ENCODE measurements at places on chromosomes 12 and 14.

GRCh38 chr14:104282332-104283196 lies 144.2 kb downstream of the KIF26A start:
- H3K4me3 ChIP-seq, result no peak overlapping the region
- no peaks in the 10 kb centered on the region for H3K4me1 ChIP-seq
- no peak for DNase-seq
- H3K36me3 ChIP-seq, result no peaks in the 10 kb centered on the region
- H3K27ac ChIP-seq, result no peak overlapping the region
- H3K27me3 ChIP-seq, result no peaks in the 10 kb centered on the region

DNA sequence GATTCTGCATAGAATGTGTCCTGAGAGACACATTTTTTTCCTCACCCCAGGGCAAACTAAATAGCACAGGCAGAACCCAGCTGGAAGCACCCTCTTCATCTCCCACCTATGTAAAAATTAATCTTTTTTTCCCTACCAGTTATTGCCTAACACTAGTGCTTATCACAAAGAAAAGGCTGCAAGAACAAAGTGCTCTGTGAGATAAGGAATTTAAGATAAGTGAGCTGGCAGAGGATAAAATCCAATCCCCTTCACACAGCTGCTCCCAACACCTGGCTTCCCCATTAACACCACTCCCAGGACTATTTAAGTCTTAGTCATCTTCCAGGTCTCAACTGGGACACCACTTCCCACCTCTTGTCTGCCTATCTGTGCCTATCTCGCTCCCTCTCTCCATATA lies 75.2 kb downstream of the TTC9 start:
- H3K27me3 ChIP-seq, result peaks cover 10% of the 10 kb centered on the region
- no peak overlapping the region for H3K4me3 ChIP-seq
- no peaks in the 10 kb centered on the region for H3K36me3 ChIP-seq
- peaks cover 3% of the 10 kb centered on the region for H3K4me1 ChIP-seq
- no peak overlapping the region for H3K27ac ChIP-seq

DNA sequence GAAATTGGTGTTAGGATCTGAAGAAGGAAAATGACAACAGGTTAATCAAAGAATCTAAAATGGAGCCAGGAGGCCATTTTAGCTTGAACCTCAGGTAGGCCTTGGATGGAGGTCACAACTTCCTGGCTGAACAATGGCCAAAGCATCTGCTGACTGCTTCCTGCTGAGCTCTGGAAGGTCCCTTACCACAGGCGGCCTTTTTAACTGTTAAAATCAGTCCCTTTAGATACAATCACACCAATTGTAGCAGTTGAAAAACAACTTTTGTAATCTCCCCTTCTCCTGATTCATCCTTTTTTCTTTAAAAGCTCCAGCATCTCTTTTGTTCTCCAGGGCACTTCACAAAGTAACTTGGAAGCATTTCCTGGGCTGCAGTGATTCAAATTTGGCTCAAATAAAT lies 388.8 kb downstream of the PDZRN4 start:
- H3K27me3 ChIP-seq, result no peaks in the 10 kb centered on the region
- no peaks in the 10 kb centered on the region for H3K4me1 ChIP-seq
- no peak for DNase-seq

GRCh38 chr14:90985601-90986242 lies 74.7 kb downstream of the RPS6KA5 start:
- DNase-seq, result no peak
- no peak overlapping the region for H3K4me3 ChIP-seq
- H3K36me3 ChIP-seq, result peaks cover 32% of the 10 kb centered on the region
- H3K27me3 ChIP-seq, result no peaks in the 10 kb centered on the region

DNA sequence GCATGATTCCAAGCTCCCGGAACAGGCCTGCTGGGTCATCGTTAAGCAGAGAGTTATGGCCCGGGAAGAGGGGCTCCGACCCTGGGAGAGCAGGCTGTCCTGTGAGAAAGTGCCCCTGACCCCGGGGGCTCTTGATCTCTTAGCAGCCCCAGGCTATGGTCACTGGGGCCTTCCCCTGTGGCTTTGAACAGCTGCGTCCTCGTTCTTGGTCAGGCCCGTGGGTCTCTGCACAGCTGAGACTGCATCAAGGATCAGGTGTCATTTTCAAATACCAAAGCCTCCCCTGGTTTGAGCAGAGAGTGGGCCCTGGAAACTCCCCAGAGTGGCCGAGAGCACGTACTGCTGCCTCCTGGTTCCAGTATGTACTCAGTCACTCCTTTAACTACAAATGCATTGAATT lies 114.8 kb downstream of the ESRRB start:
- H3K4me1 ChIP-seq, result no peaks in the 10 kb centered on the region
- no peaks in the 10 kb centered on the region for H3K27me3 ChIP-seq
- H3K36me3 ChIP-seq, result no peaks in the 10 kb centered on the region
- no peak overlapping the region for H3K4me3 ChIP-seq
- no peak overlapping the region for H3K27ac ChIP-seq
- DNase-seq, result no peak

GRCh38 chr14:90557516-90557915 lies 160.7 kb downstream of the CALM1 start:
- no peak for DNase-seq
- no peak overlapping the region for H3K27ac ChIP-seq
- no peaks in the 10 kb centered on the region for H3K4me1 ChIP-seq
- H3K27me3 ChIP-seq, result no peaks in the 10 kb centered on the region
- H3K4me3 ChIP-seq, result no peak overlapping the region
- H3K36me3 ChIP-seq, result no peaks in the 10 kb centered on the region

GRCh38 chr14:94663965-94664704 lies 51.9 kb downstream of the SERPINA3 start:
- H3K27ac ChIP-seq, result no peak overlapping the region
- H3K27me3 ChIP-seq, result peaks cover 11% of the 10 kb centered on the region
- no peak overlapping the region for H3K4me3 ChIP-seq
- H3K36me3 ChIP-seq, result no peaks in the 10 kb centered on the region
- H3K4me1 ChIP-seq, result no peaks in the 10 kb centered on the region
- no peak for DNase-seq

GRCh38 chr14:102645746-102646440 lies 53.4 kb downstream of the RCOR1 start:
- H3K4me3 ChIP-seq, result no peak overlapping the region
- peaks cover 36% of the 10 kb centered on the region for H3K4me1 ChIP-seq
- H3K27me3 ChIP-seq, result no peaks in the 10 kb centered on the region
- no peak for DNase-seq
- H3K27ac ChIP-seq, result peak overlapping the region; percentile 1

- peaks cover 40% of the 10 kb centered on the region for H3K36me3 ChIP-seq
- H3K27ac ChIP-seq, result no peak overlapping the region
- no peak for DNase-seq
- no peak overlapping the region for H3K4me3 ChIP-seq
- no peaks in the 10 kb centered on the region for H3K4me1 ChIP-seq
These were observed 11.6 kb upstream of the FAM177A1 start for GRCh38 chr14:35034440-35034833.

DNA sequence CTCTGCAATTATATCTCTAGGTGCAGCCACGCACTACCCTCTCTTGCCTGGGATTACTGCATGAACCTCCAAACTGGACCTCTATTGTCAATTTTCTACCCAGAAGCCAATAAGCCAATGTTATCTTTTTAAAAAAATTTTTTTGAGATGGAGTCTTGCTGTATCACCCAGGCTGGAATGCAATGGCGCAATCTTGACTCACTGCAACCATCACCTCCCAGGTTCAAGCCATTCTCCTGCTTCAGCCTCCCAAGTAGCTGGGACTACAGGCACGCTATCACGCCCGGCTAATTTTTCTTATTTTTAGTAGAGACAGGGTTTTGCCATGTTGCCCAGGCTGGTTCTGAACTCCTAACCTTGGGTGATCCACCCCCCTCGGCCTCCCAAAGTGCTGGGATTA lies 11.2 kb upstream of the PXN start:
- no peaks in the 10 kb centered on the region for H3K27me3 ChIP-seq
- H3K36me3 ChIP-seq, result no peaks in the 10 kb centered on the region
- DNase-seq, result no peak

DNA sequence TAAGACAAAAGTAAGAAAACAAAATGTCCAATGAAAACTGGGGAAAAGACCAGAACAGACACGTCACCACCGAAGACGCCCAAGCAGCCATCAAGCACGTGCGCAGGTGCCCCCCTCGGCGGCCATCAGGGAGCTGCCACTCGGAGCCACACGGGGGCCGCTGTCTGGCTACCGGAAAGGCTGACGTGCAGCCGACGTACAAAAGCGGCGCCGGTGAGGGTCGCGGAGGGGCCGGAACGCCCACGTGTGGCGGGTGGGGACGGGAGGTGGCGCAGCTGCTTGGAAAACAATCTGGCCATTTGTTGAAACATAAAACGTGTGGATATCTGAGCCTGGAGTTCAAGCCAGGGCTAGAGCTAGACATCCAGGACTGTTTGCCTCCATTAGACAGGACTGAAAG lies 60.7 kb downstream of the GALNT9 start:
- H3K27me3 ChIP-seq, result no peaks in the 10 kb centered on the region
- H3K4me1 ChIP-seq, result no peaks in the 10 kb centered on the region
- no peak overlapping the region for H3K27ac ChIP-seq
